ENCODE measurements at places on chromosomes 5 and 9.

DNA sequence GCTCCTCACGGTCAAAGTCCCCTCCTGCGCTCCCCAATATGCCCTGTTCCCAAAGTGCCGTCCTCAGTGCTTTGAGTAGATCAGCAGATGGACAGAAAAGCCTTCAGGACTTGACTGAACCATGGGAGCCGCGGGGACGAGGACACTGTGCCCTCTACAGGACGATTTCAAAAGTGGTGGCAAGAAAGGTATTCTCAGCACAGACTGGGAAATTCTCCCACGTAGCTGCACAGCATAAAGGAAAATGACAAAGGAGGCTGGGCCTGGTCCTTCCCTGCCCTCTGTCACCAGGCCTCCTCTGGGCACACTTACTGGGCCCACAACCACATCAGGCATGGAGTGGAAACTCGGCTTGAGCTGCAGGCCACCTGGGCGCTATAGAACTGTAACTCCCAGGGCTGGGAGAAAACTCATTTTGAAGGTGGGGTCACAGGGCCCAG is 16.7 kb upstream of the MTMR12 start:
- DNase-seq = peak; percentile 29

GRCh38 chr5:12095808-12096281 is 191.6 kb upstream of the CTNND2 start:
- DNase-seq = no peak

- DNase-seq = no peak
These were observed 5.0 kb upstream of the TEX48 start for GRCh38 chr9:114687034-114687433.

DNA sequence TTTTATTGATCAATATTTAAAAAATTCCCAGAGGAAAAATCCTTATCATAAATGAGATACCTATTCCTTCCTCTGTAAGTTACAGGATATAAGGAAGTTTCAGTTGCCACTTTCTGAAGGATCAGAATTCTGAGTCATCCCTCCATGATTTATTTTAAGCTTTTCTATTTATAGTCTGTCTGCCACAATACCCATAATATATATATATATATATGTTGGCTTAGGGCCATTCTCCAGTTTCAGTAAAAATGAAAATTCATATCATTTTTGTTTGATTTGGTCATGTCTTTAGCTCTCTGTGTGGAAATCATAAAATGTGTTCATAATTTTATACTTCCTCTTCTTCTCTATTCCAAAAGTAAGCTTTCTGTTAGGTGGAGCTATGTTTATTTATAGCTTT is 215.8 kb upstream of the CYLC2 start:
- DNase-seq = no peak

DNA sequence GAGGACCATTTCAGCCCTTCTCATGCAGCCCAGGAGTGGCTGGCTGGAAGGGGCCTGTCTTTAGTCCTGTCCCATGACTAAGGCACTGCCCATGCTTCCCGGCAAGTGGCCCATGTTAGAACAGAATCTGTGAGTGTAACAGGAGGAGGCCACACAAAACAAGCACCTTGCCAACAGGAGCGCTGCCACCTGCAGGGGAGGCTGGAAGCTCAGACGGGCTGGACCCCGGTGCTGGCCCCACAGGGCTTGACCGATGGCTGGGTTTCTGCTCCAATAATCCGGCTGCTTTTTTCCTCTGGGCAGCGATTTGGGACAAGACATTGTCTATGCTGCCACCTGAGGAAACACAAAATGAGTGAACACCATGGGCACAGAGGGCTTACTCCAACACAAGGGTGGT is 28.4 kb downstream of the ANKS6 start:
- no peak for DNase-seq

GRCh38 chr5:181255836-181256578 is 4.9 kb downstream of the TRIM52 start:
- no peak for DNase-seq

GRCh38 chr5:139043157-139043905 is 154.8 kb downstream of the SIL1 start:
- DNase-seq = no peak

DNA sequence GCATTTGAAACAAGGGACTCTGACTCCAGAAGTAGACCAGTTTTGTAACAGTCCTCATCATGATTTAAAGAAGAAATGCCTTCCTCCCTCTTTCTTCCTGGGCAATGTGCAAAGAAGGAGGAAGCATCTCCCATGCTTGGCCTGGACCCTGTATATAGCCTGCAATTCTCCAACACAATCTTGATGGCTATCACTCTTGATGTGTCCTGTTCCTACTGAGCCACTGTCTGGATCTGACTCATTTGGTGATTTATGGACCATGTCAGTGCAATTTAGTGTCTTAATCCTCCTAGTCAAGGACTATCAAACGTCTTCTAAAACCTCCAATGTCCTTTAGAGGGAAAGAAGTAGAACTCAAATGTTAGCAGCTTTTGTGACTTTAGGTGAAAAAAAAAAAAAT is 697.3 kb downstream of the TLR4 start:
- DNase-seq = no peak

GRCh38 chr9:114499941-114500696 is 5.2 kb downstream of the WHRN start:
- DNase-seq = no peak

- DNase-seq = no peak
These were observed 51.3 kb downstream of the BAAT start for GRCh38 chr9:101333490-101333889.

- DNase-seq = no peak
These were observed 60.3 kb downstream of the ADAMTS2 start for GRCh38 chr5:179284751-179285631.

DNA sequence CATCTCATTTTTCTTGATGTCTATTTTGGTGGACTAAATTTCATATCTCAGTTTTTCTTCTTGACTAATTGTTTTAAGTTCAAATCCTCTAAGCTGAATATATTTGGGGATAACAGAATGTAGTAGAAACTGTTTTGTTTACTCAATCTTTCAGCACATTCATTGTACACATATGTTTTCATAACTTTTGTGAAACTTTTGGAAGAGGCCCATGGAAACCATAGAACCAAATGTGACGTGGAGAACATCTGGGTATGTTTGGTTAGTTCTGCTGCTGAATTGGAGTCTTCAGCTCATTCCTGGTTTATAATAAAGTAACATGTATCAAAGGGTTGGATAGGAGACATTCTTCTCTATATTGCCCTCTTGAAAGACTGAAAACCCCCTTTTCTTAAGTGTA is 88.4 kb downstream of the CCDC171 start:
- DNase-seq = no peak

GRCh38 chr5:138716456-138716924 is 36.7 kb upstream of the CTNNA1 start:
- no peak for DNase-seq

DNA sequence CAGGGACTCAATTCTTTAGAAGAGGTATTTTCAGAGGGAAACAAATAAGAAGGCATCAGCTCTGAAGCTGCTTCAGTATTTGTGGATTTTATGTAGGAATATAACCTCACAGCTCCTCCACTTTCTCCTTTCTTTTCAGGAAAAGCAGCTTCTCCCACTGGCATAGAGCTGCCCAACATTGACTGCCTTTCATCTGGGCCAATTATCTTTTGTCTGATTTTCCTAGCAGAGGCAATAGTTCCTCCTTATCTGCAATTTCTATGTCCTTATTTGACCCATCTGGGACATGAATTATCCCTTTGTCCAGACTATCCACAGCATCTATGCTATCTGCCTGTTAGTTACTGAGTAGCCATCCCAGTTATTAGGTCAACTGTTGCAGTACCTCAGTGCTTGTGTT is 1671.2 kb upstream of the ACO1 start:
- no peak for DNase-seq

DNA sequence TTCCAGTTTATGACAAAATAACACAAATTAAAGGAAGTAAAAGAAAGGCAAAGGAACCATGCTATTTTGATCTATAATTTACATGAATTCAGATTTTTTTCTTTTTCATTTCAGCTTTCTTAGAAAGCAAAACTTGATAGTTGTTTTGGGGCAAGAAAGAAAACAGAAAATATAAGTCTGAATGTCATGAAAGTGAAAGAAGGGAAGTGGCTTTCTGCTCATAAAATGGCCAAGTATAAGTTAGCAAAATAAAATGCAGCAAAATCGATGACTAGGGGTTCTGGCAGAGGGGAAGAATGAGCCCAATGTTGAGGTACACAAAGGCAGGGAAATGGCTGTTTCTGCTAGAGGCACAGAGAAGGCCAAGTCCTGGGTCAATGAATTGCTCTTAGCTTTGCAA is 3.0 kb upstream of the IFNW1 start:
- no peak for DNase-seq
